Stimulated activated CD4-positive, alpha-beta T cell treated with anti-CD3 and anti-CD28 coated beads, Interleukin-4, amount 100 ng/mL, for 1 hour (primary cell): ENCODE measurements at places on chromosomes 1 and 21.

DNA sequence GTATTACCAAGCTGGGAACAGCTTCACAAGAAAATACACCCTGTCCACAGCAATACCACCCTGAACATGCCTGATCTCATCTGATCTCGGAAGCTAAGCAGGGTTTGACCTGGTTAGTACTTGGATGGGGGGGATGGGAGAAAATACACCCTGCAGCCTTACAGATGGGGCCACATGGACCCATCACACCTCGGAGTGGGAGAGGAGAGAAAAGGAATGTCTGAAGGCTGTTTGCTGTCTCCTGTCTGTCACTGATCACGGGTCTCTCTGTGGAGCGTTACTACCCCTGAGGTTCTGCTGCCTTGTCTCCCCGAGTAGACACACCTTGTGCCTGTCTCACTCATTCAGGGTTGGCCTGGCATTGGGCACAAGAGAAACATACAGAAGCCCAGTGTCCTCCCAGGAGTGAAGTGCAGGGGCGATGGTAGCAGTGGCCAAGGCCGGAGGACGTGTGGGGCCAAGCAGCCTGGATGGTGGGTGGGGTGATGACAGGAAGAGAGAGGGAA is 48.0 kb downstream of the TEX35 start:
- DNase-seq, result no peak

DNA sequence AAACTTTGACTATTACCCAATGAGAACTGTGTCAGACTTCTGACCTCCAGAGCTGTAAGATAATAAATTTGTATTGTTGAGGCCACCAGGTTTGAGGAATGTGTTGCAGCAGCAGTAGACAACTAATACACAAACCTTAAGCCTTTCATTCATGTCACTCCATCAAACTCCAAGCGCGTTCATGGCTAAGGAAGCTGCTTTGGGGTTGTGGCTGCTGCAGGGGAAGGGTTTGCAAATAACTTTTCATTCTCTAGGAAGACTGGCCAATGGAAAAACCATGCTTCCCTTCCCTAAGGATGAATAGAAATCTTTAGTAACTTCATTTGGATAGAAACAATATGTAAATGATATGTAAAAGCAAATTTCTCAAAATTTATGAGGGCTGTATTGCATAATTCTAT is 170.4 kb downstream of the RHOU start:
- no peak for DNase-seq

DNA sequence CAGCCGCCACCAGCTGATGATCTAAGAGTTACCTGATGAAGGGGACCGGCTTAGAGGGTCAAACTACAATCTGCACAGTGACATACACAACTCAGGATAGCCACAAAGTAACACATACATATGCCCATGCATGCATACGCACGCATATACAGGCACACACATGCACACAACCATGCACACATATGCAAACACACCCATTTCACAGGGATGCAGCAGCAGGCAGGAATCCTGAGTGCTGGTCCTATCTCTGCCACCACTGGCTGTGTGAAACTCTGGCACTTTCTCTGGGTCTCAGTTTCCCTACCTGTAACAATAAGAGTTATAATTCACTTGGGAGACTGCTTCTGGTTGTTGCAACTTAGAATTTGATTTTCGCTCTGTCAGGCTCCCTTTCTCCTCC is 520.2 kb downstream of the PTPRU start:
- no peak for DNase-seq

DNA sequence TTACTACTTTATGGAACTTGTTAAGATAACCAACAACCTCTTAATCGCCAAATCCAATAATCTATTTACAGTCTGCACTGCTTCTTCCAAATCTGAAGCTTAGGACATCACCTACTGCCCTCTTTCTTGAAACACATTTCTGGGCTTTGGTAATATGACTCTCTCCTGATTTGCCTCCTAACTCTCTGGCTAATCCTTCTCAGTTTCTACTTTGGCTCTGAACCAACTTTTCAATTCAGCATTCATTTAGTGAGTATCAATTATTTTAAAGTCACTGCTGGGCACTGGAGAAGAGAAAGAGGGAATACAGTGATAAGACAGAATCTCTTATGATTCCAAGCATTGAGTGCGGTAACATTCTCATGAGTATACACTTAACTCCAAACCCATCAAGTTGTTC is 275.0 kb downstream of the AKT3 start:
- no peak for DNase-seq

DNA sequence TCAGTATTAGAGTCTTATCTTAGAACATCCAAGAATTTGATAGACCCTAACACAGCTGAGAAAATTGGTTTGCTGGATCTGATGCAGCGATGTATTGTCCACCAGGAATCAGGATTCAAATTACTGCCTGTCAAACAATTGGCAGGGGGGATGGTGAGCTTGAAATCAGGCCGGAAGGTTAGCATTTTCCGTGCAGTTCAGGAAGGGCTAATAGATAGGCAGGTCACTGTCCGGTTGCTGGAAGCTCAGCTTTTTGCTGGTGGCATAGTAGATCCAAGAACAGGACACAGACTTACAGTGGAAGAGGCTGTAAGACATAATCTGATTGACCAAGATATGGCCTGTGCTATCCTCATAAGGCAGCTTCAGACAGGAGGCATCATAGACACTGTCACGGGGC is 127.2 kb downstream of the MACF1 start:
- DNase-seq, result no peak

- no peak for DNase-seq
These were observed 9.2 kb downstream of the FCRL3 start for GRCh38 chr1:157691285-157691920.

DNA sequence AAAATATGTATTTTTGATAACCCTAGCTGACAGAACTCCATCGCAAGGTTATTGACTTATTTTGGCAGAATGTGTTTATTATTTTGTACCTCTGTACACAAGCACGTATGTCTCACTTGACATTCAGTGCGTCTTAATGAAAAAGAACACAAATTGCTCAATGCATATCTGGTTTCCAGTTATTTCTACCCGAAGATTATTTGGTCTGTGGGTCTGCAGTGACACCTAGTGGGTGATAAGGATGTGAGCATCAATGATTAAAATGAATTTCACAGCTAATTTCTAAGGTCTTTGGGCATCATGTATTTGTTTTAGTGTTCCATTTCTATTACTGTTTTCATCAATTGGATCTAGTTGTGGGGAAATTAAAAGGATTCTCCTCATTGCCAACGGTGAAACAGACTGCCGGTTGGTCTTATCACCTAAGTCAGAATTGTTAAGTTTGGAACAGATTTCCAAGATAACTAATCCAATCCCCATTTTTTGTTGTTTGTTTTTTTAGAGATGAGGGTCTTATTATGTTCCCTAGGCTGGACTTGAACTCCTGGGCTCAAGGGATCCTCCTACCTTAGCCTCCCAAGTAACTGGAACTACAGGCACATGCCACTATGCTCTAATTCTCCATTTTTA is 13.9 kb downstream of the DDX20 start:
- peak; percentile 10 for DNase-seq

DNA sequence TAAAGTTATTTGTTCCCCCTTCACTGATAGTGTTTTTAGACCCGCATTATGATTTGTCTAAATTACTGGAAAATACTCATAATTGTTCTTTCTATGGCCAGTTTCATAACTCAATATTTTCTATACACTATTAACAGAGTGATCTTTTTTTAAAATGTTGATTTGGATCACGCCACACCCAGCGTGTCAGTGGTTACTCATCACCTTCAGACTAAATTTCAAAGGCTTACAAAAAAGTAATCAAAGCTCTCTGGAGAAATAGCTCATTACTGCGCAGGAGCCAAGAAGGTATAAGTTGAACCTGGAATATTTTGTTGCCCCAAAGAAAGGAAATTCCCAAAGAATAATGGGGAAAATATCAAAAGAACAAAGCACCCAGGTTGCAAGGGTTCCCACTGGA is 104.9 kb downstream of the EVI5 start:
- no peak for DNase-seq

GRCh38 chr1:161175771-161176453 is 1.4 kb downstream of the B4GALT3 start:
- no peak for DNase-seq

- no peak for DNase-seq
These were observed 25.4 kb downstream of the UMODL1 start for GRCh38 chr21:42096566-42096965.

DNA sequence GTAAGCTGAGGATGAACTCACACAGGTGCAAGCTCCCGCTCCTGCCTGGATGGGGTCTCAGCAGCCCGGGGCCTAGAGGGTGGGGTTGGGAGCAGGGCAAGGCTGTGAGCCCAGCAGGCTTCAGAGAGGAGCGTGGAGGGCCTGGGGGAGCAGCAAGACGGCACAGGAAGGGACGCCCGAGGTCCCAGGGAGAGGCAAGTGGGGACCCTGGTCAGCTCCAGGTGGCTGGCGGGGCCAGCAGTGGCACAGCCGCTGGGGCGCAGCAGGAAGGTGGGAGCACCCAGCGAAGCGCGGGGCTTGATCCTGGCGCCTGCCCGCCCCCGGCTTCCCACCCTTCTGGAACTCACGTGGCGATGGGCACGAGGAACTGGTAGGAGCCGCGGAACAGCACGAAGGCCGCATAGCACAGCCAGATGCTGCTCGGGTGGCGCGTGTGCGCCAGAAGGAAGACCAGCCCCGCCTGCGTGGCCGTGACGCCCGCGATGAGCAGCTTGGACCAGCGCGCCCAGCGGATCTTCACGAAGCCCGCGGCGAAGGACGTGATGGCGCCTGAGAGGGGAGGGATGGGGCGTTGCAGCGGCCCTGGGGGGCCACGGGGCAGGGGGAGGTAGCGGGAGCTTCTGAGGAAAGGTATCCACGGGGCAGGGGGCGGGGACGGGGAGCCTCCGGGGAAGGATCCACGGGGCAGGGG is 11.7 kb downstream of the SLC19A1 start:
- DNase-seq, result no peak

DNA sequence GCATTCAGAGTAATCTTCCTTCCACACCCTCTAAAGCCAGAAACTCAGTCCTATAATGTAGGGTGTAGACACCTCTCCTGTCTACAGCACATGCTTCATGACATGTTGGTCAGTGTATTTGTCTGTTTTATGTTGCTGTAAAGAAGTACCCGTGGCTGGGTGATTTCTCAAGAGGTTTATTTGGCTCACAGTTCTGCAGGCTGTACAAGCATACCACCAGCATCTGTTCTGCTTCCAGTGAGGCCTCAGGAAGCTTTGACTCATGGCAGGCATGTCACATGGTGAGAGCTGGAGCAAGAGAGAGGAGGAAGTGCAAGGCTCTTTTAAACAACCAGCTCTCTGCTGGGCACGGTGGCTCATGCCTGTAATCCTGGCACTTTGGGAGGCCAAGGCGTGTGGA is 12.1 kb downstream of the PLOD1 start:
- DNase-seq, result no peak

DNA sequence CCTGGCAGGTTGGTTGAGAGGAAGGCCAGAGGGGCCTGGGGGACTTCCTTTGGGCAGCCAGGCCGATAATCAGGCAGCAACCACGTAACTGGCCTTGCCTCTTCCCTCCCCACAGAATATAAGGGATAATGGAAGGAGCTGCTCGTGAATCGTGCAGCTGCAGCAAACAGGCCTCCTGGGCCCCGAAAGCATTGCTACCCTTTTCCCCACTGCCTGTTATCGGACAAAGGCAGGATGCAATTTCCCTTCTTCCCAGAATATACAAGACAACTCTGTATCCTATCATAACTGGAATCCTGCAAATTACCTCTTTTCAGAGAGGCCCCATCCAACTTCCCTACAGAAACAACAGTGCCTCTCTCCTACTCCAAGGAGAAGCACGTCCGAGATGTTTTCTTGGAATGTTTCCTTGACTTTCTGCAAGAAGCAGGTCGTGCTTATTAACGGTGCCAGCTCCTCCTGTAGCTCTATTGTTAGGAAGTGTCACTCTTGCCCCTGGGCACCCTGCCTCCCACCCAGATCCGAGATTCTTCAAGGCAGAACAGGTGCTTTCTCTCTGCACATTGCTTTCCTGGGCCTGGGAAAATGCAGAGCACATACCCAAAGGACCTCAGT is 106.0 kb upstream of the TIAM1 start:
- no peak for DNase-seq

DNA sequence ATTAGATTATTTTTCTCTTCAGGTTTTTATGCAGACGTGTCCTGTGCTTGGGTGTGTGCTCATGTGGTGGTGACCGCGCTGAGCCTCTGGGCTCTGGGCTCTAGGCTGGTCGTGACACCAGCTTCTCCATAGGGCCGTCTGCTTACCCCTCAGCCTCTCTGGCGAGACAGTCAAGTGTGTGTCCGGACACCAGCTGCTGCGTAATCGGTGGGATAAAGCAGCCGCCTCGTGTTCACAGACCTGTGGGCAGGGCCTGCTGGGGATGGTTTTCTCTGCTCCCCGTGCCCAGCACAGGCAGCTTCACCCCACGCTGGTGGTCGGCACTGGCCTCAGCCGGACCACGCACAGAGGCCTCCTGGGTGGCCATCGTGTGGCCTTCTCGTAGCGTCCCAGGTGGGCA is 33.6 kb upstream of the DIP2A start:
- no peak for DNase-seq

- peak; percentile 60 for DNase-seq
These were observed 46.5 kb downstream of the RAP1GAP start for GRCh38 chr1:21622466-21623315.
